NCI-H510A treated with DMSO at 0.1 percent for 48 hours (cell line): ENCODE measurements at places on chromosomes 3 and 15.

- no peak for DNase-seq
These were observed 6.4 kb downstream of the MYL3 start for GRCh38 chr3:46856576-46857471.

DNA sequence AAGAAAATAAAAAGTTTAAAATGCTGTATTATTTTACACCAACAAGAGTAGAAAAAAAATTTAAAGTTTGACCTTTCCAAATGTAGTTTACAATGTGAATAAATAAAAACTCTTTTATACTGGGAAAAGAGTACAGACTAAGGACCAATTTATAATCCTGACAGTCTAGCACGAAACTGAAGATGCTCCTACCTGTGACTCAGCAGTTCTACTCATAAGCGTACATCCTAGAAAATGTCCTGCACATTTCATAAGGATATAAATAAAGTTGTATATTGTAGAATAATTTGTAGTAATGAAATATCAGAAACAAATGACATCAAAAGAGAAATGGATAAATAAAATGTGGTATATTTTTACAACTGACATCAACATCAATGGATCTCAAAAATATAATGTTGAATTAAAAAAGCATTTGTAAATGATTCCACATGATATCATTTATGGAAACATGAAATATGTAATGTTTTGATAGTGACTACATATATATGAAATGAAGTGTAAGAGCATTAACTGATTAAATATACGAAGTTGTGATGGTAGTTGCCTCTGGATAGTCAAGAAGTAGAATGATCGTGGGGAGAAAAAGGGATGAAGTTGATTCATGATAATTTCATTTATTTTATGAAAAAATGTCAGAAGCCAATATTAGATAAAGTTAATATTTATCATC lies 161.3 kb upstream of the CBLB start:
- DNase-seq: no peak

DNA sequence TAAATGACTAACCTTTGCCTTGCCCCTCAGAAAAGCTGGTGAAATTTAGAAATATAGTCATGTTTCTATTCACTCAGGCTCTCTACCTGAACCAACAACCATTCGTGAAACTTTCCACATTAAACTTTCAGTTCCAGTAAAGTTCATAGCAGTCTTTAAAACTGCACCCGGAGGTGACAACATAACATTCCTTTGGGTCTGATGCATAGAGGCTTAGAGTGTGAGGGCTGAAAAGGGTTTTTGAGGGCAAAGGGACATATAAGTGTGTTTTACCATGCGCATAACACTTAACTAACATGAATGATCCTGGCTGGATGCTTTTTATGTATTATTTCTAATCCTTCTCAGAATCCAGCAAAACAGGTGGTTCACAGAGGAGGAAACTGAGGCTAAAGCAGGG lies 471.7 kb upstream of the MCTP2 start:
- DNase-seq: no peak

GRCh38 chr3:112810561-112810960 lies 36.1 kb downstream of the CD200R1L start:
- DNase-seq: no peak

DNA sequence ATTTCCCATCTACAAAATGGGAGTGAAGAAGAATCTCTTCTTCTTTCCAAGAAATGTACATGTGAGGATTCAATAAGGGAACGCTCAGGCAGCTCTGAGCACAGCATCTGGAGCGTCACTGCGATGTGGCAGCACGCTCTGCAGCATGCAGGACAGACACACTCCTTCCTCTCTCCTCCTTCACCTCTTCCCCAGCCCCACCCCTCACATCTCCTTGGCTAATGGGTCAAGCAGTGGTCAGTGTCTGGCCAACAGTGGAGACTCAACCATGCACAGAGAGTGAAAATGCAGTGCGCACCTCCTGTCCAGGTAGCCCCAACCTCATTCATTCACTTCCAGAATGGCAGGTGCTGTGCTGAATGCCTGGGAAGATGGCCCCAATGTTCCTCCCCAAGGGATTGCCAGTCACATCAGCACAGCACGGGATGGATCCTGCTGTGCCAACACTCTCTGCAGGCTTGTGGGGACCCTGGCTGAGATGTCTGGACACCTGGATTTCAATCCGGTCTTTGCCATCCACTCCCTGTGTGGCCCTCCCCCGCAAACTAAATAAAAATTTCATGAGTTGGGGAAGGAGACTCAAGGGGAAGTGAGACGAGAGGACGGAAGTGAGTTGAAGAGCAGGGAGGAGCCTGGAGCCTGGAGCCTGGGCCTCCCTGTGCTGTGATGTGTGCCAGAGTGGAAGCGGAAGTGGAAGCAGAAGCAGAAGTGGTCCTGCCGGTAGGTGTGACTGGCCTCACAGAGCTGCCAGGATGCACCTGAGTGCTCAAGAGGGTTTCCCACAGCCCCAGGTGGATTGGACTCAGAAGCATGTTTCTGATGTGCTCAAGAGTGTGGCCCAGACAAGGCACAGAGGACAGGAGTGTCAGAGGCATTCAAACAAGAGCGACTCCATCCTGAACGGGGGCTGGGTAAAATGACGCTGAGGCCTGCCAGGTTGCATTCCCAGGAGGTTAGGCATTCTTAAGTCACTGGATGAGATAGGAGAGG lies 163.9 kb downstream of the SMAD6 start:
- DNase-seq: no peak

- DNase-seq: no peak
These were observed 45.2 kb downstream of the C2CD4B start for GRCh38 chr15:62119874-62120273.

GRCh38 chr3:58952128-58952917 lies 97.5 kb downstream of the CFAP20DC start:
- no peak for DNase-seq

GRCh38 chr15:90839187-90840071 lies 29.0 kb upstream of the FURIN start:
- DNase-seq: no peak
